ENCODE measurements at places on chromosomes 2 and 18.

GRCh38 chr2:241354668-241355658, 1.1 kb upstream of the FARP2 start:
- DNase-seq = no peak

DNA sequence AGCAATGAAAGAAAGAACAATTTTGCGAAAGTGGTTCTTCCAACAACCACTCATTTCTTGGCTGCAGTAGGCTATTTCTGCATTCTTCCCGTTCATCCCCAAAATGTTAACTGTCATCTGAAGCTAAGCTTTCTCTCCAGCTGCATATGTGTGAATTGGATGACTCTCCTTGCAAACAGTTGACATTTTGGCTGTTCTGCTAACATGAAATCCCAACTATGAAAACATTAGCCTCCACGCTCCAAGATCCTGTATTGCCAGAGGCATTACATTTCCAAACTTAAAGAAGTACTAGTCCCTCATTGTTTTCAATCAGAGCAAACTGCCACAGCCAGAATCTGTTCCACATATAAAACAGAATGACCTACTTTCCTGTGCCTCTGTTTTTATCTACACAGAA, 88.5 kb downstream of the TGIF1 start:
- DNase-seq = no peak

DNA sequence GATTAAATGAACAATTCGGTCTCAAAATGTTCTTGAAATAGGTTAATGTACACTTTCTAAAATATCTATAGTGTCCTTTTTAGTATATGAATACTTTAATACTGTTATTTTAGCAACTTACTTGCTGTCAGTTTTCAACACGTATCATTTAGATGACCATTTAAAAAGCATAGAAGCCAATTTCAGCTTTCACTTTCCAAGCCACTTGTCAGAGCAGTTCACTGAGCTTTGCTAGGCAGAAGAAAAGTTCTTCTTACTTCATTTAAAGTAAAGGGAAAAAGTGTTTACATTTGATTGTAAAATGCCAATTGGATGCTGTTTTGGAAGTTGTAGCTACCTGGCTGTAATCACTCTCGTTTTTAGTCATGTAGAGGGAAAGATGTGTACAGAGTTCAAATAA, 126.0 kb downstream of the KCNH7 start:
- no peak for DNase-seq

GRCh38 chr2:166360426-166360825, 15.3 kb downstream of the SCN9A start:
- no peak for DNase-seq

DNA sequence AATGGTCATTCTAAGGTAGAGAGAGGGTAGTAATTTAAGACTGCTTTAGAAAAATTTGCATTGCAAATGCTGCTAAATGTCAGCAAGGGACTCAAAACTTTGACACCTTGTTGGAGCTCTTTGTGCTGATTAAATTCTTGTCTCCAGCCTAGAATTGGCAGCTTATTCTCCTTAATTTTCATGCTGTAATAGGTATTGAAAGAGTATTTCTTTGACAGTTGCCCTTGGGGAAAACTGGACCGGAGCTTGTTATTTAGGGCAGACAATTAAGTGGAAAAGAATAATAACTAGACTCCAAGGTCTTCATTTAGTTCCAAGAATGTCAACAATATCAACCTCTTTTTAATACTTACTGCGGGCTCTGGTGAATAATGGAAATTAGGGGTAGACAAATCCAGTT, 264.0 kb downstream of the TPGS2 start:
- DNase-seq = no peak

DNA sequence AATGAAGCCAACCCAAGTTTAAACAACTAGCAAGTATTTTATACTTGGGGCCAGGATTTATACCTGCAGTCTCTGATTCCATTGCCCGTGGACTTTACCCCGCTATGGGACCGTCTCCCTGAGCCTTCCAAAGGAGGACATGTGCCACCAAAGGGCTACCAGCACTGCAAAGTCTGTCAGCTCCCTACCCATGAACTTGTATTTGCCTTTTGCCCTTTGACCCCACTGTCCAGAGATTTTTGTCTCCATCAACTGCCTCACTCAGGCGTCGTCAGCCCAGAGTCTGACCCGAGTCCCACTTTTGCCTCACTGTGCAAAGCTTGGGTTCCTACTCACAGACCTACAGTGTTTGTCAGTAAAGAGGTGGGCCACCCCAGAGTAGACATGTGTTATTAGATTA, 40.6 kb downstream of the B3GNT2 start:
- DNase-seq = no peak

DNA sequence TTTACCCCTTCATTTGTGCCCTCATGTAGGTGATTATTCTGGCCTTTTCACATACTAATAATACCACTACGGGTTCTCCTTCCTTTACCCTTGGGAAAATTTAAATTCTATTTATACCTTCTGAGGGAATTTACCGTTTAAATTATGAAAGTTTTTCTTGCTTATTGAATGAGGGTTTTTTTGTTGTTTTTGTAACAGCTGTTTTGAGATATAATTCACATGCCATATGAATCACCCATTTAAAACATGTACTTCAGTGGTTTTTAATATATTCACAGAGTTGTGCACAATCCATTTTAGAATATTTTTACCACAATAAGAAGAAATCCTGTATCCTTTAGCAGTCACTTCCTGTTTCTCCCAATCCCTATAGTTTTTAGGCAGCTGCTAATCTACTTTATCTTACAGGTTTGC, 54.7 kb downstream of the EML4 start:
- DNase-seq = no peak

DNA sequence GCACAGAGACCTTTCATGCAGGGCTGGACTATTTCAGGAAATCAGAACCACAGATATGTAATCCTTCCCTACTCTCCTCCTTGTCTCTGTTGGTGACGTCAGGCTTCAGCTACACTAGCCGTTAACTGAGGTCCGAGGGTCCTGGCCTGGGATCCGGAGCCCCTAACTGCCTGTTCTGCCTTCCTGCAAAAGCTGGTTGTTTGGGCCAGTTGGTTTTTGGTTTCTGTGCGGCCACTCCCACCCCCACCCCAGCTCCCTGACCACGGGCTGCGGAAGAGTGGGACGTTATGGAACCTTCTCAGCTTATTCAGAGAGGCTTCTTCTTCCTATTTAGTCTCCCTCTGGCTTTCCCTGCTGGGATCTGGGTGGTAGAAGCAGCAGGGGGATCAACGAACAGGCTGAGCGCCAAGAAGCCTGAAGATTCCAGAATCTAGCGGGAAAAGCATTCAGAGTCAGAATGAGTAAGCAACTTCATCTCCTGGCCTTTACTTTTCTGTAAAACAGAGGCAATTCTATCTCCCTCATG, 49.3 kb upstream of the ROCK2 start:
- DNase-seq = no peak

DNA sequence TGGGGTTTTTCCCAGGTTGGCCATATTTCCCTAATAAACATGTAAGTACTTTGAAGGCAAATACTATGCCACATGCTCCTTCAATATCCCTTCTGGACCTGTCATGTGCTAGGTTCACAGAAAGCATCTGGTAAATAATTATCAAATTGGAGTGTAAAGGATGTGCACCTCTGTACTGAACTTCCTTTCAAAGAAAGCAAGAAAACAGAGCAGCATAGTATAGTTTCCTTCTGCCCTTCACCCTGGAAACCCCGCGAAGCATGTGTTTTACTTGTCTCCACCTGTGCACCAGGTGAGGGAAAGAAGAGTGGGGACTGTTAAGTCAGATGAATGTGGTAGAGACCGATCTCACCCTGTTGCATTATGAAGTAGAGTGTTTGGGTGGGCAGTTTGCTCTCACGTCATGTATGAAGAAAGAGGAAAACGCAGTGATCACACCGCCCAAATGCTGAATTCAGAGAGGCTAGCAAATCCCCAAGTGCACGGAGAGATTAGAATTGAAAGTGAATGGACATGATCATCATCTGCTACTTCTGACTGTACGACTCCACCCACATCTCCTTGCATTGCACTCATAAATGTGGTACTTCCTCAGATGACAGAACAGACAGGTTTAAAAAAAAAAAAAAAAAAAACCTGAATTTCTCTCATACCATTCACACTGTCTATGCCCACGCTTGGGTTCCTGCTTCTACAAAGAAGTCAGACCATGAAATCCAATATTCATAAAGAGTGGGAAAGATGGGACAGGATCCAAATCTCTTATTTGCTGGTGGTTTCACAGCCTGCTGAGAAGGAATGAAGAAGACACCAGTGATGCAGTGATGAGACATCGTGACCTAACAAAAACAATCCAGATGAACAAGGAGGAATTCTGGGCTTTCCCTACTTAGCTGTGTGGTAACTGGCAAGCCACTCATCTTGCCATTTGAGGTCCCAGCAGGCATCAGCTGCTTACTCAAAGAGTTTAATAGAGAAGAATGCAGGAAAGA, 448.6 kb downstream of the BCL11A start:
- DNase-seq = no peak

GRCh38 chr2:21543630-21544029, 419.9 kb downstream of the TDRD15 start:
- DNase-seq = no peak

DNA sequence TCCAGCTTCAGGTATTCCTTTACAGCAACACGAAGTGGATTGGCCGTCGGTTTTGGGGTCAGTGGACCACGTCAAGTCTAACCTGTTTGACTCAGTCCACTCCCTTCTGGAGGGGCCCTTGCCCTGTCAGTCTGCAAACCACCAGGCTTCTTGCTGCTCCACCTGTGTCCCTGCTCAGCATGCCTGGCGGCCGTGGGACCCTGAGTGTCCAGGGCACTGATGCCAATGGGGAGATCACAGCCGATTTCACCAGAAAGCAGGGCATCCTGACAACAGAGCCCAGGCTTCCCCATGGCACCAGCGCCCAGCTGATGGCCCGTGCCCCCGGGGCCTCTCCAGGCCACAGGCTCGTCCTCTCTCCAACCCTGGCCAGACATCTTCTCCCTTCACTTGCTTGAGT, 41.2 kb upstream of the HS6ST1 start:
- no peak for DNase-seq

GRCh38 chr18:23540867-23541266, 37.6 kb downstream of the RMC1 start:
- no peak for DNase-seq

- DNase-seq = no peak
These were observed 795 bp downstream of the ANKRD39 start for GRCh38 chr2:96856776-96857666.

DNA sequence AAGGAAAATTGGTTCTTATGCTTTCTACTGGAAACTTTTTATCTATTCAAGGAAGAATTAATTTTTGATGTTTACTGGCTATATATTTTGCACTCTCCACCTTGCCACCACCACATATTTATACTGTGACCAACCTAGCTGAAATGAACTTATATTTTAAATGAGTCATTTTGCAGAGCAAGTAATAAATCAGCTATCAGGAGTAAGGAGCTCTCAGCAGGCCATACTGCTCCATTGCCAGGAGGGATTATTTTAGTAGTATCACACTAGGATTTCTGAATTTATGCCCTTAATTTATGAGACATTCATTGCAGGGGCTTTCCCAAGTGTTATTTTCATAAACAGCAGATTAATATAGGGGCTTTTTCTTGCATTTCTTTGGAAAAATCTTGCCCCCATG, 125.8 kb upstream of the CYP1B1 start:
- no peak for DNase-seq

- no peak for DNase-seq
These were observed 559 bp downstream of the IMMT start for GRCh38 chr2:86194751-86195054.
